ENCODE measurements at places on chromosomes 1 and 21. TPM values are rescaled to one million over a fixed set of nuclear protein-coding genes. Genes with fewer than 3 reads are reported as not detected.
A peak's percentile ranks its signal among the peaks of the same experiment; 100 is the strongest.

The RHBDL2 gene
- total RNA-seq = not detected

The PLEKHA6 gene
- 4.8 TPM for total RNA-seq

The WLS gene
- 51.2 TPM for total RNA-seq

The KDF1 gene
- total RNA-seq = 0.53 TPM

The SCCPDH gene
- total RNA-seq = 67.3 TPM

The LCE1B gene
- not detected for total RNA-seq

The CNN3 gene
- total RNA-seq = 423 TPM

The AZIN2 gene
- 10.6 TPM for total RNA-seq

The AMY2A gene
- total RNA-seq = not detected

- no peak overlapping the region for H3K27ac ChIP-seq
- DNase-seq = no peak
- no peak overlapping the region for H3K4me3 ChIP-seq
- no peaks in the 10 kb centered on the region for H3K27me3 ChIP-seq
- H3K36me3 ChIP-seq = no peaks in the 10 kb centered on the region
- H3K4me1 ChIP-seq = no peaks in the 10 kb centered on the region
These were observed 11.3 kb upstream of the PTPRC start for GRCh38 chr1:198627436-198628066.

DNA sequence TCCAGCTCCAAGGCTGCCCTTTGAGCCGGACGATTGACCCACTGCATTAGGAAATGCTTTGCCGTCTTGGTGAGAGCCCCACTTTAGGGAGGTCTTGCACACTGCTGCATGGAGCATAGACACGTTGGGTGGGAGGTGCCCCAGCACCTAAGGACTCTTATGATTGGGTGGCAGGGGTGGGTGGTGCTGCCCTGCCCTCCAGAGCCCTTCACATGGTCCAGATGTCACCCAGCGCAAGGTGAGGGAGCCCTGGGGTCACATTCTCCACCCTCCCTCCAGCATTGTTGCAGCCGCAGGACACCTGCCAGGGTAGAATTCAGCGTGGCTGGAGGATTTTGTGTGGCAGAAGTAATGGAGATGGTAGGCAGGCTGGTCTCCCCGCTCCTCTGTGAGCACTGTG is 137.4 kb upstream of the COL6A1 start:
- no peak for DNase-seq
- H3K4me3 ChIP-seq = no peak overlapping the region
- H3K4me1 ChIP-seq = no peaks in the 10 kb centered on the region

DNA sequence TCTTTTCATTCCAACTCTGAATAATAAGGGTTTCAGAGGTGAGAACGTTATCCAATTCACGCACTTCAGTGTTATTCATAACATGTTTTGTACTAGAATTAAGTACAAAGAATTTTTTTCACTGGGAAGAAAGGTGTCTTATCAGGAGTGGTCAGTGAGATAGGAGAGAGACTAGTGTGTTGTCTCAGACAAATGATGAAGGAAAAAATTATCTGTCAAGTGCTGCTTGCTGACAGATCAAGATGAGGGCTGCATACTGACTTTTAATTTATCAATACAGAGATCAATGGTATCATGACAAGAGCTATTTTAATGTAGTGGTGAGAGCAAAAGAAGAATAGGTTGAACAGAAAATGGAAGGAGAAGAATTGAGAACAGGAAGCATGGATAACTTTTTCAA is 402.4 kb downstream of the KCNT2 start:
- H3K27me3 ChIP-seq = no peaks in the 10 kb centered on the region
- no peaks in the 10 kb centered on the region for H3K36me3 ChIP-seq
- H3K27ac ChIP-seq = no peak overlapping the region
- H3K4me1 ChIP-seq = no peaks in the 10 kb centered on the region

DNA sequence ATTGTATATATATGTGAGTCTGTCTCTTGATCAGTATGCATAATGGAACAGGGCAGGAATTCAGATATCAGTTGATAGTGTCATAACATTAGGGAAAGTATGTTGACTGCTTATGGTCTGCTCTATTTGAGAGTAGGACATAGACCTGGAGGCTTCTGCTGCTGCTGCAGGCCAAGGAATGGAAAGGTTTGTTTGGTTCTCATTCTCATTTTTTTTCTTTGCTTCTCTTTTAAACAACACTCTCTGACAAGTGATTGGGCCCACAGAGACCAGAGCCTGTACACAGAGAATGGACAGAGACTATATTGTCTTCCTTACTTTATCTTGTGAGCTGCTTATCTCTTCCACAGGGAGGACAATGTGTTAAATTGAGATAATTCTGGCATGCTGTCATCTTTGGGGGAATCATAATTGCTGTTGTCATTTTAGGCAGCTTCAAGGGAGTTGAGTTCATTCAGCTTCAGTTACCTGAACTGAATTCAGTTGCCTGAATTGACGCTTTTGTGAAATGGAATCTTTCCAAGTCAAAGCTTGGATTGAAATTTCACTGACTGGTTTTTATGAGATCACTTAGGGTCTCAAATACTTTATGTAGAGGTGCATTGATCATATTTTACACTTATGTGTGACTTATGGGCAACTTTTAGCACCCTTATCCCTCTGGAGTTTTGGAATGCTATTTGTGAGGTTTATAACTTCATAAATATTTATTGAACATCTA is 16.9 kb downstream of the CAP1 start:
- peaks cover 55% of the 10 kb centered on the region for H3K4me1 ChIP-seq
- no peaks in the 10 kb centered on the region for H3K36me3 ChIP-seq
- H3K27me3 ChIP-seq = no peaks in the 10 kb centered on the region
- no peak overlapping the region for H3K4me3 ChIP-seq
- no peak for DNase-seq
- H3K27ac ChIP-seq = no peak overlapping the region

- H3K27me3 ChIP-seq = no peaks in the 10 kb centered on the region
- H3K36me3 ChIP-seq = no peaks in the 10 kb centered on the region
- no peak overlapping the region for H3K27ac ChIP-seq
- no peak for DNase-seq
- H3K4me1 ChIP-seq = no peaks in the 10 kb centered on the region
These were observed 3.7 kb downstream of the KRTAP20-2 start for GRCh38 chr21:30638686-30639085.

DNA sequence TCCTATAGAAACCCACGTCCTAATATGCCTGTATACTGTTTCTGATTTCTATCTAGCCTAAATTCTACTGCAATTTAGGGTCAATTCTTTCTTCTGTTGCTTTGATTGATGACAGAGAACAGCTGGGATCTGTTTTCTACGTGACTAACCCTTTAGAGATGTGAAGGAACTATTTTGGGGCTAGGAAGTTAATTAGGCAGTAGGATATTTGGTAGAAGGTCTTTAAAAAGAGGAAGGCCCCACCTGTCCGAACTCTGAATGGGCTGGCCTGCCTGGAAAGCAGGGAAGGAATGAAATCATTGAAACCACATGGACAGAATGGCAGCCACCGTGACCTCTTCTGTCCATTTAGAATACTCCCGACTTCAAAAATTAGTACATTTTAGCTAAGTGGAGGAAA is 21.0 kb downstream of the EIF2D start:
- DNase-seq = no peak
- no peak overlapping the region for H3K27ac ChIP-seq
- H3K27me3 ChIP-seq = no peaks in the 10 kb centered on the region
- H3K4me1 ChIP-seq = peaks cover 50% of the 10 kb centered on the region
- H3K36me3 ChIP-seq = peaks cover 58% of the 10 kb centered on the region

- no peaks in the 10 kb centered on the region for H3K36me3 ChIP-seq
- no peak overlapping the region for H3K27ac ChIP-seq
- peak; percentile 37 for DNase-seq
These were observed 20.7 kb upstream of the LAX1 start for GRCh38 chr1:203744075-203744972.

GRCh38 chr1:51963592-51964308 is 26.8 kb downstream of the RAB3B start:
- no peaks in the 10 kb centered on the region for H3K36me3 ChIP-seq
- H3K4me3 ChIP-seq = no peak overlapping the region
- H3K27me3 ChIP-seq = no peaks in the 10 kb centered on the region

DNA sequence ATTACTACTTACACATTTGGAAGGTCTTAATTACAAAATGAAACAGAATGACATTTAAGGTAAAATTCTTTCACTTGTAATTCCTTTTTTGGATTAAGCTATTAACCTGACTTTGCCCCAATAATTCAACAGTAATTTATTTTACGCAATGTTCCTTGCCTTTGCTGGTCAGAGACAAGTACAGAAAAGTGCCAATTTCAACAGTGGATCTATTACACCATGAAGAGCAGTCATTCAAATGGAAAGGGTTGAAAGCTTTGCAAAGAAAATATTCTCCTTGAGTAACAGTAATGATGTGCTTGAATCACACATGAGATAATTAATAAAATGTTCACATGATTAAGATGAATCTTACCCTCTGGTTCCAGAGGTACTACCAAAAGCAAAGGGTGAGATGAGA is 84.7 kb downstream of the APP start:
- H3K27me3 ChIP-seq = no peaks in the 10 kb centered on the region
- no peaks in the 10 kb centered on the region for H3K36me3 ChIP-seq
- no peak overlapping the region for H3K4me3 ChIP-seq
- H3K4me1 ChIP-seq = peaks cover 27% of the 10 kb centered on the region
- no peak for DNase-seq
- H3K27ac ChIP-seq = no peak overlapping the region

GRCh38 chr1:54017979-54018378 is at the start of gene LDLRAD1:
LDLRAD1 (minus strand) TSS chr1:54018186; CDS start chr1:54018112, 74 bp downstream.
- H3K4me1 ChIP-seq = peaks cover 3% of the 10 kb centered on the region
- no peak within 1 kb of the TSS for H3K4me3 ChIP-seq
- no peaks in the 10 kb centered on the region for H3K27me3 ChIP-seq
- peak; percentile 82 for DNase-seq
- no peaks in the 10 kb centered on the region for H3K36me3 ChIP-seq
- H3K27ac ChIP-seq = no peak within 1 kb of the TSS

GRCh38 chr1:180265871-180266270 is 35.8 kb downstream of the LHX4 start:
- no peaks in the 10 kb centered on the region for H3K36me3 ChIP-seq
- H3K4me3 ChIP-seq = no peak overlapping the region
- no peak for DNase-seq
- H3K4me1 ChIP-seq = no peaks in the 10 kb centered on the region
- no peaks in the 10 kb centered on the region for H3K27me3 ChIP-seq
- H3K27ac ChIP-seq = no peak overlapping the region

GRCh38 chr1:2016123-2016522 is 3.0 kb upstream of the GABRD start:
- no peak overlapping the region for H3K4me3 ChIP-seq
- H3K36me3 ChIP-seq = no peaks in the 10 kb centered on the region
- peaks cover 24% of the 10 kb centered on the region for H3K27me3 ChIP-seq
- DNase-seq = no peak

GRCh38 chr1:207088701-207089626 is at the start of gene C4BPB:
C4BPB (plus strand) TSS chr1:207088860; CDS start chr1:207089532, 672 bp downstream.
- no peaks in the 10 kb centered on the region for H3K36me3 ChIP-seq
- no peak within 1 kb of the TSS for H3K4me3 ChIP-seq
- H3K27ac ChIP-seq = no peak within 1 kb of the TSS
- no peaks in the 10 kb centered on the region for H3K27me3 ChIP-seq

- H3K4me3 ChIP-seq = no peak overlapping the region
- no peaks in the 10 kb centered on the region for H3K36me3 ChIP-seq
- H3K27ac ChIP-seq = no peak overlapping the region
- no peaks in the 10 kb centered on the region for H3K4me1 ChIP-seq
- H3K27me3 ChIP-seq = no peaks in the 10 kb centered on the region
These were observed 9.7 kb downstream of the ADARB1 start for GRCh38 chr21:45084121-45084520.

DNA sequence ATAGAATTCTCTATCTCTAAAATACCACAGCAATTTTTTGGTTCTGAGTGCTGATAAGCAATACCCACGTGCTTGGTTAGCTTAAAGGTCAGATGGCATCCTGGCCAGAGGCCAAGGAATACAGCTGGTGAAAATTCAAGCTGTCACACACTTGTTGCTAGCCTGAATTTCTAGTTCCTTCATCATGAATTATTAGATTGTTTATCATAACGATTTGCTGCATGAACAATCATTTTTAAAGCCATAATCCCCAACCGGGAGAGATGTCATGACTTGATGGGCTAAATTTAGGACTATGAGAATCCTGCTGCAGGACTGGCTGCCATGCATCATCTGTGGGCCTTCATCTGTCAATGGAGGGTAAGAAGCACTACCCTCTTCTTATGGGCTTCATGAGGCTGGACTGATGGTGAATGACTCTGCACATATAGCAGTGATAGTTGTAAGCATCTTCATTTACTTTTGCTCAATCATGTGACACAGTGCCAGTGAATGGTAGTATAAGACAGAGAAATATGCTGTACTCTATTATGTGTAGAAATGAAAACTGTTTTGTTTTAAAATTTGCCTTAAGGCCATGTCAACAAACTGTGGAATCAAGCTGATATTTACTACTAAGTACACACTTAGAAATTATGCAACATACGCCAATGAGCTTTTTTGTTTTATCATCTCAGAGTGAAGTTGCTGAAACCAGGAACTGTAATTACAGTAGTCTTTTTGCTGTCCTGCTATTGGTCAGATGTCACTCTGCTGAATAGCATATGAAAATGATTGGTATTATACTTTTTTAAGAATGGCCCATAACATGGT is 80.5 kb upstream of the RALGPS2 start:
- DNase-seq = peak; percentile 76
- no peaks in the 10 kb centered on the region for H3K36me3 ChIP-seq
- H3K4me1 ChIP-seq = peaks cover 15% of the 10 kb centered on the region
- no peaks in the 10 kb centered on the region for H3K27me3 ChIP-seq
- peak overlapping the region; percentile 61 for H3K27ac ChIP-seq

- H3K4me3 ChIP-seq = no peak overlapping the region
- no peak for DNase-seq
- H3K27me3 ChIP-seq = no peaks in the 10 kb centered on the region
- peak overlapping the region; percentile 49 for H3K27ac ChIP-seq
- H3K36me3 ChIP-seq = no peaks in the 10 kb centered on the region
- H3K4me1 ChIP-seq = peaks cover 43% of the 10 kb centered on the region
These were observed 17.6 kb downstream of the SLC2A1 start for GRCh38 chr1:42940851-42941639.

- no peak for DNase-seq
- no peak overlapping the region for H3K27ac ChIP-seq
- no peaks in the 10 kb centered on the region for H3K36me3 ChIP-seq
- peak overlapping the region; percentile 74 for H3K4me3 ChIP-seq
- no peaks in the 10 kb centered on the region for H3K27me3 ChIP-seq
These were observed 1.4 kb downstream of the TIPRL start for GRCh38 chr1:168180148-168180524.

- no peaks in the 10 kb centered on the region for H3K36me3 ChIP-seq
- DNase-seq = no peak
- H3K27ac ChIP-seq = no peak overlapping the region
- H3K27me3 ChIP-seq = no peaks in the 10 kb centered on the region
- no peaks in the 10 kb centered on the region for H3K4me1 ChIP-seq
- H3K4me3 ChIP-seq = no peak overlapping the region
These were observed 1.0 kb downstream of the CORT start for GRCh38 chr1:10450836-10451235.

GRCh38 chr1:111205714-111206050 is 5.2 kb upstream of the DENND2D start:
- no peaks in the 10 kb centered on the region for H3K36me3 ChIP-seq
- DNase-seq = no peak
- H3K4me1 ChIP-seq = no peaks in the 10 kb centered on the region
- H3K4me3 ChIP-seq = no peak overlapping the region
- H3K27me3 ChIP-seq = no peaks in the 10 kb centered on the region
